ENCODE measurements at places on chromosomes 11 and 22.

DNA sequence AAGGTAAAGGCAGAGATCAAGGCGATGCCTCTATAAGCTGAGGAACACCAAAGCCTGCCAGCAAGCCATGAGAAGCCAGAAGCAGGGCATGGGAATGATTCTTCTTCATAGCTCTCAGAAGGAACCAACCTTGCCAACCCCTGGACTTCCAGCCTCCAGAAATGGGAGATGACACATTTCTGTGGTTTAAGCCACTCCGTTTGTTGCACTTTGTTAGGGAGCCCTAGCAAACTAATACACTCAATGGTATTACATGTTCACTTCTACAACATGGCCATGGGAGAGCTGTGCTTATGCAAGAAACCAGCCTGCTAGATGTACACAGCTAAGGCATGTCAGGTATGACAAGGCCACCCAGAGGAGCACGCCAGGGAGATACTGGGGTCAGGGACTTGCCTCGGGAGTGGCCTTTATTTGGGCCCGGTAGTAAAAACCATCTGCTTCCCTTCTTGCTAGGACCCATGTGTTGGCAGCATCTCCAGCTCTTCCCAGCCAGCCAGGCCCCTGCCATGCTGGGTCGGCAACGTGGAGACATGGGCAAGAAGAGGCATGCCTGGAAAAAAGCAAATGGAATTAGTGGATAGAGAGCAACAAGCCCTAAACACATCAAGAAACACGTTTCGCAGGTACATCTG, 3.6 kb downstream of the C11orf16 start:
- DNase-seq: no peak

GRCh38 chr11:114209343-114209742, 86.9 kb upstream of the NNMT start:
- DNase-seq: no peak

DNA sequence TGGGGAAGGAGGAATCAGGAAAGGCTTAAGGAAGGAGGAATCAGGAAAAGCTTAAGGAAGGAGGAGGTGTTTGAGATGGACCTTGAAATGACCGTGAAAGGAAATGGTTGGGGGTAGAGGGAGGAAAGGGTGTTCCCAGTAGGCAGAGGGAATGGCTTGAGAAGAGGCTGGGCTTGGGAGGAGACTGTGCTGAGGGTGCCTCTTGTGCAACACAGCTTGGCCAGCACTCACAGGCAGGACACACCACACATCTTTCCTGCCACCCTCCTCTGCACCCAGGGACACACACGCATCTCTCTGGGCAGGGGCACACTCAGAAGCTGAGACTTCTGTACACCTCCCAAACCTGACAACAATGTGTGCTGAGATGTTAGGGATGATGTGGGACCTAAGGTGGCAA, 151.4 kb downstream of the FBXO7 start:
- DNase-seq: no peak

DNA sequence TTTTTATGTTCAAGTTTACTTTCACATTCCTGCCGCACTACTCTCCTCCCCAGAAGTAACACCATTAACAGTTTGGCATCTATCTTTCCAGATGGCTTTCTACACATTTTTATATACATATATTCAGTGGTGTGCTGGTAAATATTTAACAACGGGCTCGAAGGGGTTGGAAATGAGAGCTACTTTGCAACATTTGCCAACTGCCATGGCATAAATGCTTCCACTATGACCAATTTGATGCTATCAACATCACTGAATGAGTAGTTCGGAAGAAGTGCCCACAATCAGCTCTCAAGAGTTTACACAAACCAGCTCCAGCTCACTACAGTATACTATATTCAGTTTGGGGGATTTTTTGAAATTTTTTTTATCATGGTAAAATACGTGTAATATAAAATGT, 55.2 kb downstream of the RELT start:
- no peak for DNase-seq

GRCh38 chr11:115083144-115083806, 404.9 kb downstream of the NXPE2 start:
- DNase-seq: no peak

DNA sequence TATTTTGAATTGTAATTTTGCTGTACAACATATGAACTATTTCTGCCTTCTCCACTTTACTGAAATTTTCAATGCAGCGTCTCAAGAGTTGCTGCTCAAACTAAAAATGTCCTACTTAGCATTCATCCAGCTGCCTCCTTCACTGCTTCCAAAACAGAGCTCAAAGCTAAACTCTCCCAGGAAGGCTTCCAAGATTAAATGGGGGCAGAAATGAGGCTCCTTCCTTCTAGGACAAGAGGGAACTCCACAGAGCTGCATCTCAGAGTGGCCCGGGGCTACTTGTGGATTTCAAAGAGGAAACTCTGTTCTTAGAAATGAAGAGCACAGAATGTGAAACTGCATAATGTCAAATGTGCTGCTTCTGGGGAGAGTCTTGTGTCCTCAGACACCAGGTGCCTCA, 295.9 kb upstream of the NCAM1 start:
- no peak for DNase-seq

DNA sequence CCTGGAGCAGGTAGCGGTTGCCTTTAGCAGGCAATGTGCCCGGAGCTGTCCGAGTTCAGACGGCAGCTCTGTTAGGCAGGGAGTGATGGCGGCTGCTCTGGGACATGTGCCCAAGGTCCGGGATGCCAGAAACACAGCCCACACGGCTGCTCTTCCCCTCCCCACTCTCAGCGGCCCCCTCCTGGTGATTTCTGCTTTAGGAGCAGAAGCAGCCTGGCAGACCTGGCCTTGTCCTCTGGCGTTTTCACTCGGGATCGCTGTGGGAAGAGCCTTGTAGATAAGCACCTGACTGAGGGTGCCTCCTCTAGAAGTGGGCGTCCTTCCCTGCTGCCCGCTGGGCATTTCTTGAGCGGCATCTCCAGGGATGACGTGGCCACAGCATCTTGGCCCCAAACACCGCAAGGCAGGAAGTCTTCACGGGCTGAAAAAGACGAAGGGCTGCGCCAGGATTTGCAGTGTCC, 392.2 kb downstream of the TBC1D22A start:
- DNase-seq: no peak

DNA sequence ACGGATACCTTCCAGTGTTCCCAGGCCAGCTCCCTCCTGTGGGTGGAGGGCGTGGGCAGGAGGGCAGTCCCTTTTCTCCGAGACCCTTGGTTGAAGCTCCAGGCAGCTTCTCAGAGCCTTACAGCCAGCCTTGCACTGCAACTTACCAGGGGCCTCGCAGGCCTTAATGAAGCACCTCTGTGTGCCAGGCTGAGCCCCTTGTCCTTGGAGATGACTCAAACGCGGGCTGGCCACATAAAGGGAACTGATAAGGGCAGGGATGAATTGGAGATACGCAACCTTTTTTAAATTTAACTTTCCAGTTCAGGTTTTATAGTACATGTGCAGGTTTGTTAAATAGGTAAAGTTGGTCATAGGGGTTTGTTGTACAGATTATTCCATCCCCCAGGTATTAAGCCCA, 72.7 kb downstream of the WNT7B start:
- no peak for DNase-seq

- no peak for DNase-seq
These were observed 154.4 kb downstream of the BBOX1 start for GRCh38 chr11:27194976-27195375.

DNA sequence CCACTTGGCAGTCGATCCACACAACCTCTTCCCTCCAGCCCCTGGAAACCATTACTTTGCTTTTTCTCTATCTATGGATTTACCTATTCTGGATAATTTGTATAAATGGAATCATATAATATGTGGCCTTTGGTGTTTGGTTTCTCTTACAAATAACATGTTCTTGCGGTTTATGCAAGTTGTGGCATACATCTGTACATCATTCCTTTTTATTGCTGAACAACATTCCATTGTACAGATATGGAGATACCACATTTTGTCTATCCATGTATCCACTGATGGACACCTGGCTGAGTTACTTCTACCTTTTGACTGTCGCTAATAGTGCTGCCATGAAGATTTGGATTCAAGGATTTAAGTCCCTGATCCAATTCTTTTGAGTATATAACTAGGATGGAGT, 25.1 kb downstream of the SMCO4 start:
- no peak for DNase-seq

- DNase-seq: no peak
These were observed 162.6 kb upstream of the E2F8 start for GRCh38 chr11:19403196-19403895.

DNA sequence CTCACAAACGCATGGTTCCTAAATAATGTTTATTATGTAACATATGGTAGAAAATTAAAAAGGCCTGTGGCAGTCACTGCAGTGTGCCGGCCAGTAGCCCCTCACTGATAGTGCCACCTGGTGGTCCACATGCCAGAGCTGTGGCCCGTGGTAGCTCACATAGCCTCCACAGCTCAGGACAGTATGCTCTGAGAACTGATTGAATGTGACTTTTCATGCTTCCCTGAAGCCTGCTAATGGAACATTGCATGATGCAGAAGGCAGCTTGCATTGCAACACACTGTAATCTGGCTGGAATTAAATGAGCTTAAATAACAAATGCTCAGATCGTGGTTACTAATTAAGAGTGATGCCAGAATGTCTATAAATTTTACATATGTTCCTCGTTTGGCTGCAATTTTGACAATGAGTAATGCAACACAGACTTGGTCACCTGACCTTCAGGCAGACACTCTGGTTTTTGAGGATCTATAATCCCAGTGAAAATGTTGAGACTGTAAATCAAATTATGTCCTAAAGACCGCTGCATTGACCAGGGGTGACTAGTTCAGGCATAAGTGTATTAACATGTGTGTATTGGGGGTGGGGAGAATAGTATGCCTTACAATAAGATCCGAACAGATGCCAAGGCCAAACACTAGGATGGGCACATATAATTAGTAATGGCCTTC, 566.4 kb downstream of the METTL15 start:
- no peak for DNase-seq

DNA sequence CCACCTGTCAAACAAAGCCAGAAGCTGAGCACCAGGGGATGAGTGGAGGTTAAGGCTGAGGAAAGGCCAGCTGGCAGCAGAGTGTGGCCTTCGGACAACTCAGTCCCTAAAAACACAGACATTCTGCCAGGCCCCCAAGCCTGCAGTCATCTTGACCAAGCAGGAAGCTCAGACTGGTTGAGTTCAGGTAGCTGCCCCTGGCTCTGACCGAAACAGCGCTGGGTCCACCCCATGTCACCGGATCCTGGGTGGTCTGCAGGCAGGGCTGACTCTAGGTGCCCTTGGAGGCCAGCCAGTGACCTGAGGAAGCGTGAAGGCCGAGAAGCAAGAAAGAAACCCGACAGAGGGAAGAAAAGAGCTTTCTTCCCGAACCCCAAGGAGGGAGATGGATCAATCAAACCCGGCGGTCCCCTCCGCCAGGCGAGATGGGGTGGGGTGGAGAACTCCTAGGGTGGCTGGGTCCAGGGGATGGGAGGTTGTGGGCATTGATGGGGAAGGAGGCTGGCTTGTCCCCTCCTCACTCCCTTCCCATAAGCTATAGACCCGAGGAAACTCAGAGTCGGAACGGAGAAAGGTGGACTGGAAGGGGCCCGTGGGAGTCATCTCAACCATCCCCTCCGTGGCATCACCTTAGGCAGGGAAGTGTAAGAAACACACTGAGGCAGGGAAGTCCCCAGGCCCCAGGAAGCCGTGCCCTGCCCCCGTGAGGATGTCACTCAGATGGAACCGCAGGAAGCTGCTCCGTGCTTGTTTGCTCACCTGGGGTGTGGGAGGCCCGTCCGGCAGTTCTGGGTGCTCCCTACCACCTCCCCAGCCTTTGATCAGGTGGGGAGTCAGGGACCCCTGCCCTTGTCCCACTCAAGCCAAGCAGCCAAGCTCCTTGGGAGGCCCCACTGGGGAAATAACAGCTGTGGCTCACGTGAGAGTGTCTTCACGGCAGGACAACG, 11.7 kb downstream of the CXCR5 start:
- no peak for DNase-seq

GRCh38 chr11:116700586-116701220, 72.1 kb downstream of the BUD13 start:
- DNase-seq: no peak

GRCh38 chr11:117127171-117127901, 16.8 kb upstream of the PAFAH1B2 start:
- no peak for DNase-seq

DNA sequence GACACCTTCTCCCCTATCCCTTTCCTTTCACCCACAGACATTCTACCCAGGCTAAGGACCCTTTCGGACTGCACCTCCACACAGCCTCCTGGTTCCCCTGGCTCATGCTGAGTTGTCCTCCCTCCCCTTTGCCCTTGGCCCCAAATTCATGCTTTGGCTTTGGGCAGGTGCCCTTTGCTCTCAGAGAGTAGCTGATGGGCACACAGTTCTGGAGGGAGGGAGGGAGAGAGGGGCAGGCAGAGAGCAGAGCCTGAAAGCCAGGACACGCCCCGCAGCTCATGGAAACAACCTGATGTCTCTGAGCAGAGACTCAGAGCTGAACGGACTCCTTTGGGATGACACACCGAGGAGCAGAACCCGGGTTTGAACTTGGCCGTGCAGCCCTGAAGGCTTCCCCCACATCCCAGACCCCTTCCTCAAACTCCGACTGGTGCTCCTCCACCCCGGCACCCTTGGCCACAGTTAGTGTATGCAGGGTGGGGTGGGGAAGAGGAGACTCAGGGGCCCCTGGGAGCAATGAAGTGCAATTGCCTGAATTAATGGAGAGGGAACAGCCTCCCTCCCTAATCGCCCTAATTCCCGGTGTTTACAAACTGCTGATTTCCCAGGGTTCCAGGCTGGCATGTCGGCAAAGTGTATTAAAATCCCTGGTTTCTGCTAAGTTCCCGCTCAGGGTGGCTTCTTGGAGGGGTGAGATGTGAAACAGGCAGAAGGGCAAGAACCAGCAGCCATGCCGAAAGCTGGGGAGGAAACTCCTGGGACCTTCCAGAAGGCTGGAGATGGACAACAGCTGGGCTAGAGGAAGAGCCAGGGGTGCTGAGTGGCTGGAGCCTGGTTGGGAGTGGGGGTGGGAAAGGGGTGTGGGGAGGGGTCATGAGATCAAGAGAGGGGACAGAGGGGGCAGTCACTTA, 71.2 kb upstream of the SHISAL1 start:
- DNase-seq: no peak

- no peak for DNase-seq
These were observed 25.0 kb upstream of the PHLDA2 start for GRCh38 chr11:2954263-2954662.

DNA sequence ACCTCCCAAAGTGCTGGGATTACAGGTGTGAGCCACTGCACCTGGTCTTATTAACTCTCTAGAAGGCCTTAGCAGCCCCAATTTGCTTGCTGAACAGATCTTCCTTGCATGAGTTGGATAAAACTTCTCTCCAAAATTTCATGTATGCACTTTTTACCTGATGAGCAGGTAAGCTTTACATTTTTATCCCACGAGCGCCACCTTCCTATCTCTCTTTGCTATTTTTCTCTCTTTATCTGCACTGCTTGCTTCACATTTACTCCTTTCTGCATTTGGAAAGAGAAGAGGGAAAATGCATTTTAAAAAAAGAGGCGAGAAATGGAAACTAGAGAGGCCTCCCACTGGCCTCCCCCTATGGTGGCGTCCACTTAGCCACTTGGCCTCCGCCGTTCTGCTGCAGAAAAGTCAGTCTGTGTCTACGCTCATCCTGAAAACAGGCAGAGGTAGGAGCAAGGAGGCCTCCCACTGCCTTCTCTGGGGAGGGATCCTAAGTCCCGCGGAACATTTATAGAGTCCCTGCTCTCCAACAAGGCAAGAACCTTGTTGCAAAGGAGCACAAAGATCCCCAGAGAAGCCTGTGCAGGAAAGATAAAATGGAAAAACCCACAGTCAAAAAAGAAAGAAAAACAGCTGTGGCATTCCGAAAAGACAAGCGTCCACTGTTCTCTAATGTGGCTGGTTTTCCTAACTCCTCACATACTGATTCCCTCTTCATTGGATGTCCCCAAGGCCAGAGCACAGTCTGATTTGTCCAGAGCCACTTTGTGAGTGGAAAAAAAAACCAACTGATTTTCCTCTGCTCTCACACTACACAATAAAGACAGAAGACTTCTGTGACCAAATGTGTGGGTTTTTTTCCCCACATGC, 62.2 kb upstream of the INCENP start:
- DNase-seq: no peak
